C1 segment of cervical spinal cord (tissue), 14 donors: ENCODE measurements at places on chromosomes 5 and 9.

DNA sequence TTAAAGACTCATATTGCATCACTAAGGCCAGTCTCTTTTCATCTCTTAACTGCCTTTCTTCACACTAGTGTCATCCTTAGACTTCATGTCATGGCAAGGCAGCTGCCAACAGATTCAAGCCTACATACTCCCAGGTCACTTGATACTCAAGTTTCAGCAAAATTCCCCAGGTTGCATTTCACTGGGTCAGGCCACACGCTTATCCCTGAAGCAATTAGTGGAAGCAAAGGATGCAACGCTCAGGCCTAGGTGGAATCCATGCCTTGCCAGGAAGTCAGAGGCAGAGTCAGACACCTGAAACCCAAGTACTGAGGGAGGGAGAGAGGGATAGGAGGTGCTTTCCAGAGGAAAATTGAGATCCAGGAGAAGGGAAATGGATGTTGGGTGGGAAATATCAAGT is 28.9 kb downstream of the YIPF5 start:
- no peak for DNase-seq

- no peak for DNase-seq
These were observed 402.3 kb upstream of the ZNF608 start for GRCh38 chr5:125148706-125149105.

GRCh38 chr9:133836818-133837217 is 98.7 kb upstream of the SARDH start:
- DNase-seq: no peak

GRCh38 chr9:79657891-79658290 is 86.1 kb downstream of the TLE4 start:
- DNase-seq: no peak

DNA sequence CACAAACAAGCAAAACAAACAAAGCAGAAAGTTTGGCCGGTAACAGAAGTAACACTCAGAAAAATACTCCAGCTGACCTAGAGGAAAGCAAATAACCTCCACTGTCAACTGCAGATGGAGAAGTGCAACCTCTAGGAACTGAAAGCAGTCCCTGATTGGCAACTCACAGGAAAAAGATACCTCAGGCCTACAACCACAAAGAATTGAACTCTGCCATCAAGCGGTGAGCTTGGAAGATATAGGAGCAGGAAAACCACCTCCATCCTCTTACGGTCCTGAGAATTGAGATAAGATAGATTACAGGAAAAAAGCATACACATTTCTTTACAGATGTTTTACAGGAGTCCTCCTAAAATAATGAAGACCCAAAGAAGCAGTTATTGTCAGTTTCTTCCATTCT is 184.5 kb downstream of the PDZD2 start:
- DNase-seq: no peak

DNA sequence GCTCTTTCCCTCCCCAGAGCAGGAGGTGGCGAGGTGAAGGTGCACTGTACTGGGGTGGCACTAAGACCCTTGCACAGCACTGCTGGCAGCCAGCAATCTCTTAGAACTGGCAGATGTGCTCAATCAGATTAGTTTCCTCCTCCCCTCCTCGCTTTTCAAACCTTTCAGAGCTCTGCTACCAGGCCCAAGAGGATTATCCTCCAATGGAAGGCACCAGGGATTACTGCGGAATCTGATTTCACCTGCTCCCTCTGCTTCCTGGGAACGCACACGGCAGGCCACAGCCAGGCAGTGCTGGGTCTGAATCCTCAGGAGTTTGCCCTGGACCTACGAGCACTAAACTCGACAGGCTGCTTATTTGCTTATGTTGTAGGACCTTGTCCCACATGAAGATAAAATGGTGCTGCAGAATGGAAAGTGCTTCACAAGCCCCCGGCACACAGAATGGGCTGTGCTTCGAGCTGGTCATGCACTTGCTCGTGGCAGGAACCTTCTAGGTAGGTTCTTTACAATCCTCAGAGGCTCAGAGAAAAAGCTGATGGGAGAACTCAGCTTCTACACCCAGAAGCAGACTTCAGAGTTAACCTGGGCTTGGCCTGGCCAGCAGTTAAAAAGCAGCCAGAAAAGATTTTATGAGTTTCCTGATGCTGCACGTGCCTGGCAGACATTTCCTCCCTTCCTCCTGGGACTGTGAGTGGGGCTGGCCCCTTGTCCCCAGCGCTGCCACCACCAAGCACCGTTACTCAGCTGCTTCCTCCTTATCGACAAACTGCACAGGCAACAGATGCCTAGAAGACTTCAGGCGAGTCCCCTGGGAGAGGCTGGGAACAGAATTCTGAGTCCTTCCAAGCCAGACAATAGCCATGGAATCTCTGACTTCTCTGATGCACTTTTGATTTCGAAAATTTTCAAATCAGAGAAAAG is 33.1 kb downstream of the FABP6 start:
- no peak for DNase-seq

GRCh38 chr9:38652044-38652443 is 31.6 kb upstream of the ANKRD18A start:
- no peak for DNase-seq

GRCh38 chr9:125912667-125913066 is 165.5 kb downstream of the PBX3 start:
- no peak for DNase-seq
